A549 treated with RU486 at 1 μM for 4 hours (cell line): ENCODE measurements at places on chromosomes 16 and 17. TPM values are rescaled to one million over a fixed set of nuclear protein-coding genes. Genes with fewer than 3 reads are reported as not detected.

NLRC5 gene
- total RNA-seq, result 2.6 to 4.6 TPM (median 3.5 TPM) in 5 replicates

ROGDI gene
- 10.1 to 16.3 TPM (median 14.8 TPM) in 5 replicates for total RNA-seq

LRRC75A gene
- total RNA-seq, result 0.54 to 1.2 TPM (median 1.0 TPM) in 5 replicates

CASKIN1 gene
- total RNA-seq, result 0.26 to 0.95 TPM (median 0.49 TPM) in 5 replicates

WFDC1 gene
- not detected in 5 replicates for total RNA-seq

TBC1D28 gene
- not detected in 5 replicates for total RNA-seq

TMEM88 gene
- total RNA-seq, result 0.31 to 1.5 TPM (median 0.71 TPM) in 5 replicates

POLG2 gene
- total RNA-seq, result 11.7 to 19.3 TPM (median 18.0 TPM) in 5 replicates
